Hepatic stellate cell (primary cell): ENCODE measurements at places on chromosomes 16 and 17.

- DNase-seq, result peak; percentile 85
These were observed 561 bp downstream of the ZNF423 start for GRCh38 chr16:49855280-49855821.

- no peak for DNase-seq
These were observed 53.0 kb upstream of the MEAK7 start for GRCh38 chr16:84557504-84557903.

DNA sequence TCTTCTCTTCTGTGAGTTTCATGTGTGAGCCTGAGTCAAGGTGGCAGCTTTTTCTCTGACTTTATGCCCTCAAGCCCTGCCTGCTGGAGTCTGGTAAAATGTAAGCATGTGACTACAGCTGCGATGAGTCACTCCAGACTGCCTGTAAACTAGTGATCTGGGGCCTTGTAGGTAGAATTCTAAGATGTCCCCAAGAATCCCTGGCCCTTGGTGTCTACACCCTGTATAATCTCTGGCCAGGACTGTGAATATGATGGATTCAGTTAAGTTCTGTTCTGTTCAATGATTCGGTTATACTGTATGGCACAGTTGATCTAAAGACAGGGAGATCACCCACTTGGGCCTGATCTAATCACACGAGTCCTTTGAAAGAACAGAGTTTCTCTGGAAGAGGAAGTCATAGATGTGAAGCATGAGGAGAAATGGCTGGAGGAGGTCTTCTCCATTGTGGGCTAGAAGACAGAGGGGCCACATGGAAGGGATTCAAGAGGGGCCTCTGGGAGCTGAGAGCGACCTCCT lies 29.8 kb downstream of the PRSS54 start:
- peak; percentile 41 for DNase-seq

DNA sequence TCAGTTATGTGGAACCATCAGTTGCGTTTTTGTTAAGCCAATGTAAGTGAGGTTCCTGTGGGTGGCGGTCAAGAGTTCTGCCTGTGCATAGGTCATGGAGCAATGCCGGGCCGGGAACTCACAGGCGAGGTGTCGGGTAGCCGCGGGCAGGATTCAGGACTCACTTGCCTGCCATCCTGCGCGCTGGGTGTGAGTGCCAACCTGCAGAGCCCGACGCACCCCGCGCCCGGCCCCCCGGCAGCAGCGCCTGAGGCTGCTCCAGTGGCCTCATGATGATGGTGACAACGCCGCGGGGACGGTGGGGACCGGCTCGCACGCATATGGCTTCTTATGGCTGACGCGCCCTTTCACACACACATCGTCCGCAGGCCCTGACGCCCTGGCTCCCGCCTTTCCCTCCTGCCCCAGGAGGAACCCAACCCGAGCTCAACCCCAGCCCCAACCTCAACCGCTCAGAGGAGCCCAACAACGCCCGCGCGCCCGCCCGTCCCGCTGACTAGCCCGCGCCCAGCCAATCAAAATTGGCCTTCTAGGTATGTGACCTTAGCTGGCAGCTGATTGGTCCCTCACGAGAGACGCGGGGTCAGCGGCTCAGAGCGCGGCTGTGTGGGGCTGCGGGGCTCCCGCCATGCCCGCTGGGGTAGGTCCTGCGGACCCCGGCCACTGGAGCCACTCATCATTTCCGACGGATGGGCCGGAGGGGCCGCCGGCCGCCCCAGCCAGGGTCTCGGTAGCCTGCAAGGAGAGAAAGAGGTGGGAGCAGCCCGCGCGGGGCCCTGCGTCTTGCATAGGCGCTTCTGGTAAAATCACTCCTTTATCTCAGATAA lies at the start of gene C16orf95:
C16orf95 (minus strand) TSS at position 470 of the 827 bp plus-strand sequence; CDS start at position 320, 150 bp downstream.
- peak; percentile 100 for DNase-seq

GRCh38 chr17:42841975-42842685 lies 2.2 kb upstream of the AOC2 start:
- no peak for DNase-seq

- no peak for DNase-seq
These were observed 187.7 kb downstream of the MAF start for GRCh38 chr16:79412783-79413225.

DNA sequence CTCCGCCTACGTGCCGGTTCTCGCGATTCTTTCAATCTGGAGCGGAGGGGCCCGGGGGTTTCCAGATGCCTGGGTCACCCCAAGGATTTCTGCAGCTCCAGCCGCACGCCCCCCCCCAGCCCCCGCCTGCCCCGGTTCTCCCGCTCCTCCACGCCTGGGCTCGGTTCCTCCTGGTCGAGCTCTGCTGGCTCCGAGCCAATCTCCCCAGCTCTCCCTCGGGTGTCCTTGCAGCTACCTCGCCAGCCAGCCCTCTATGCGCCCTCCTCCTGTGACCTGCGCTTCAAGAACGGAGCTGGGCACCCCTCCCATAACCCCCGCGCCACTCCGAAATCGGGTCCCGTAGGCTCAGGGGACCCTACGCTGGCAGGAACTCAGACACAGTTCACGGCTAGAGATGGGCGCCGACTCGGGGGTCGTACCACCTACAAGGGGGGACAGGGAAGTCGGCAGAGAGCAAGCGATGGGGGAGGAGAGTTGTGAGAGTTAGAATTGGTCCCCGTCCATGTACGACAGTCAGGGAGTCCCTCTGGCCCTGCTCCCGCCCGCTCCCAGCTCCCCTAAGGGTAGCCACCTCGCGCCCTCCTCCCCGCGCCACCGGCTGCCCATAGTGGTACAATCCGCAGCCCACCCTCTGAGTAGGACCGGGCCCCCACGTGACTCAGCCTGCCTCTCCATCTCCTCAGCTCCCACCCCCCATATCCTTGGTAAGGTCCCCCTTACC lies 961 bp downstream of the FGF11 start:
- peak; percentile 58 for DNase-seq

GRCh38 chr17:42674755-42675347 lies 1.9 kb downstream of the PLEKHH3 start:
- DNase-seq, result no peak

GRCh38 chr17:63881935-63882601 lies at the start of gene GH2:
GH2 (minus strand) TSS chr17:63881944; CDS start chr17:63881801, 143 bp downstream.
- peak; percentile 72 for DNase-seq

DNA sequence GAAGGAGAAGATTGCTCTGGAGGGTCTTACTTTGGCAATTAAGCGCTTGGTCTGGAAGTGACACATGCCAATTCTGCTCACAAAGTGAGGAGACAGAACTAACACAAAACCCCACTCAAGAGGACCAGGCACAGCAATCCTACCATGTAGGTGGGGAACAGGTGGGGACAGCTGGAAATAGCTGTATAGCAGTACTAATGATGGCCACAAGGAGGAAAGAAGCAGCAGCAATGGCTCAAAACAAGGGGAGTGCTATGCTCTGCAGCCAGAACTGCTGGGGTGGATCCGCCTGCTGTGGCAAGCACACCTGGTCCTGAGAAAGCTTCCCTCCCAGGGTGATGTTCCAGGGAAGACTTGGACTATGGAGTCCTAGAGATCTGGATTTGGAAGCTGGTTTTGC lies 17.0 kb upstream of the TMEM132E start:
- no peak for DNase-seq
